ENCODE measurements at places on chromosomes 2 and 18.

GRCh38 chr2:131584380-131584779 is 56.7 kb downstream of the CCDC74A start:
- DNase-seq, result no peak

- DNase-seq, result peak; percentile 62
These were observed 75.8 kb downstream of the ZEB2 start for GRCh38 chr2:144443837-144444817.

- no peak for DNase-seq
These were observed 1258.0 kb upstream of the ZEB2 start for GRCh38 chr2:145777914-145778313.

DNA sequence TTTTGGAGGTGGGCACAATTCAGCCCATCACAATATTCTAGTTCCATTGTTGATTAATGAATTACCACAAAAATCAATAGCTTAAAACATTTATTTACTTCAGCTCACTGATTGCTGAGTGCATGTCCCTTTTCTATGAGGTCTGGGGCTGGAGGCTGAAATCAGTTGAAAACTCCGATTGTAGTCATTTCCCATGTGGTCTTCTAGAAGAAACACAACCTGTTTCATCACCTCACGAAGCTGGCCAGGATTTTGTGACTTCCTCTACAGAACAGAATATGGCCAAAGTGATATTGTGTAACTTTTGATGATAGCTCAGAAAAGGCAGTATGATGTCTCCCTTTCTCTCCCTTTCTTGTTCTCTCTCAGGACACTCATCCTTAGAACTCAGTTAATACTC is 44.1 kb upstream of the CYRIA start:
- DNase-seq, result no peak

- no peak for DNase-seq
These were observed 62.5 kb downstream of the C1D start for GRCh38 chr2:68000170-68000825.

DNA sequence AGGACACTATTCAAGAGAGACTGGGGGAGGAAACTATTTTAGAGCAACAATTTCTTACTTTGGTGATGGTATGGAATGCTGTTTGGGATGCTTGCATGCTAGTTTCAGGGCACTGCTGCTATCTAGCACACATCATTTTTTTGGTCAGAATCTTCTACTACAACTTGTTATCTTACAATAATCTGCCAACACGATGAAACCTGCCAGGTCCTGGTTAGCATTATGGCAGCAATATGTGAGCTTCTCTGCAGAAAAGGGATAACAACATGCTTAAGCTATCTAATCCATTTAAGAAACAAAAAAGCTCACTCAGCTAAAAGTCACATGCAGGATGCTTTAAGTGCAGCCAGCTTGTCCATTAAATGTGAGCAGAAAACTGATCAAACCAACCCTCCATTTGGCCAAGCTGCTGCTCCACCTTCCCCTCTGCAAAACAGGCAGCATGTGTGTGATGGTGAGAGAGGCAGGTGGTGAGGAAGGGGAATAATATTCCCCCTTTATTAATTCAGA is 30.1 kb downstream of the GAREM2 start:
- peak; percentile 94 for DNase-seq

DNA sequence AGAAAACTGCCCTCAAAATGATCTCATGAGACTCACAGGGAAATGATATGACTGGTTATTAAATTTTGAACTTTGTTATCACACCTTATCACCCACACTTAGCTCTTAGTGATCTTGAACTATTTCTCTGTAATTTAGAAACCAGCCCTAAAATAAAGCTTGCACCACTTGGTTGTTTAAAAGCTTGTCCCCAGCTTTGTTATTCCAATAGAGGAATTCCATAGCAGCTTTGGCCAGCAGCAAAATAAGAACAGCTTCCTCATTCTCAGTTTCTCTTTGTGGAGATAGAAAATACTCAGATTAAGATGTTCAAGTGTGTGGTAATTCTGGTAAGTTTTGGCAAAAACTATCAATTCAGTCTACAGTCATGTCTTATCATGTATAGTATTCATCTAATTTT is 54.4 kb upstream of the CCDC68 start:
- no peak for DNase-seq

GRCh38 chr2:105598829-105599698 is 145.6 kb upstream of the NCK2 start:
- DNase-seq, result no peak

GRCh38 chr18:42183746-42184145 is 228.7 kb downstream of the PIK3C3 start:
- no peak for DNase-seq

DNA sequence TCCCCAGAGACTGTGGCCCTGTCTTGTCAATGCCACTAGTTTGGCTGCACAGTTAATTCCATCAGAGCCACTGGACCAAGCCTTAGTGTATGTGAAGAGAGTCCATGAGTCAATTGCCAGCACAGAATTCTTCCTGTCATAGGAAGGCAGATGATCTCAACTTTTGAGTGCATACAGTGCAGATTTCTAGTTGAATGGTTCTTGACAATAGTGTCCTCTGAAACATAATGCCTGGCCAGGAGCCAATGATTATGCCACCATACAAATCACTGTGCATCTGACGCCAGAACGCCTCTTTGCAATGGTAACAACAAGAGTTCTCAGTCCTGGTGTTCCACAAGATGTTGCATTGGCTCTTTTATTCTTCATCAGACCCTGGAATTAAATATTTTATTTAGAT is 7.1 kb downstream of the NEUROD1 start:
- DNase-seq, result peak; percentile 96

DNA sequence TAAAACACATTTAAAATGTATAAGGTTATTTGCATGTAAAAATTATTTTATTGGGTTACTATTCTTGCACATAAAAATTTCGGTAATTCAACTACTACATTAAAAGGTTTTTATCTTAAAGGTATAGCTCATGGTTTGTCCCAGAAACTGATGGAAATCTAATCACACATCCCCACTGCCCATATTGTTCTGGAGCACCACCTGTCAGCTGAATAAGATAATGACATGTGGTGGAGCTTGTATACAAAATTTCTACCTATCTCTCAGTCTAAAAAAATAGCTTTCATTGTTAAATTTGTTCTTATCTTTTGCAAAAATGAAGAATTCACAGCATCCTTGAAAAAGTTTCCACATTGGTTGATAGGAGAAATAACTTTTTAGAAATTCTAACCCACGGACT is 18.3 kb downstream of the ERBB4 start:
- DNase-seq, result no peak

- peak; percentile 71 for DNase-seq
These were observed 48.2 kb downstream of the HAUS1 start for GRCh38 chr18:46152436-46152807.

DNA sequence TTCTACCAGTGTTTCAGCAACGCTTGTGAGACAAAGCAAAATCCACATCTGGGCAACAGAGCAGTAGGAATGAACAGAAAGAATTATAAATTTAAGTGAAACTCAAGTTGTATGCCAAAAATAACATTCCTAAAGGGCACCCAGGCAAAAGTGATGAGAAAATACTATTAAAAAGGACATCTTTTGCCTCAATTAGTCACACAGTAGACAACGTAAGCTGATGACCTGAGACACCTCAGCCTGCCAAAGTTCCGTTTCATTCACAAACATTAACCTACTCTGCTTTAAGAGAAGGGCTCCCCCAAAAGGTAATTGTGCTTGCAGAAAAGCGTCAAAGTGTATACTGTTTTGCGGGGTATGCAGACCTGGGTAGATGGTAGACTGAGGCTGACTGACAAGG is 7.2 kb downstream of the HDLBP start:
- no peak for DNase-seq

- DNase-seq, result no peak
These were observed 204.7 kb upstream of the PID1 start for GRCh38 chr2:229475778-229476177.

DNA sequence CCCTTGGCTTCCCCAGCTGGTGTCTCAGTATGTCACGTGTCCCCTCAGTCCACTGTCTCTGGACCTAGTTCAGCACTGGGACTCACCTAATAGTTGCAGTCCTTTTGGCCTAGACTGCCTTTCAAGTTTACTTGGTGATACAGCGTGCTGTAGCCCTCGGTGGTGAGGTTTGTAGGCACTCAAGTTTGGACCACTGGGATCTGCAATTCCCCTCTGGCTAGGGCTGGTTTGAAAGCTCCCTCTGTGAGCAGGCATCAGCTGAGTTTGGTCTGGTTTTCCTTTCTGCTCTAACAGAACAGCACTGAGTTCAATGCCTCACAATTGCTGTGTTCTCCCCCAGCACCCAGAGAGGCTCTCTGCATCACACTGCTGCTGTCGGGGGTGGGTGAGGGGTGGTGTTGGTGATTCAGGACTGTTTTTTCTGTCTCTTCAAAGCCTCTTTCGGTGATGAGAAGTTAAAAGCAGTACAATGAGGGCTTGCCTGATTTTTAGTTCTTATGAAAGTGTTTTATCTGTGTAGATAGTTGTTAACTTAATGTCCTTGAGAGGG is 494.2 kb downstream of the TDRD15 start:
- DNase-seq, result no peak

- DNase-seq, result no peak
These were observed 30.0 kb upstream of the KLHL29 start for GRCh38 chr2:23355001-23355400.

- no peak for DNase-seq
These were observed 25.2 kb upstream of the FAM110C start for GRCh38 chr2:71309-72035.

- DNase-seq, result no peak
These were observed 35.6 kb downstream of the FAM124B start for GRCh38 chr2:224366267-224366844.

DNA sequence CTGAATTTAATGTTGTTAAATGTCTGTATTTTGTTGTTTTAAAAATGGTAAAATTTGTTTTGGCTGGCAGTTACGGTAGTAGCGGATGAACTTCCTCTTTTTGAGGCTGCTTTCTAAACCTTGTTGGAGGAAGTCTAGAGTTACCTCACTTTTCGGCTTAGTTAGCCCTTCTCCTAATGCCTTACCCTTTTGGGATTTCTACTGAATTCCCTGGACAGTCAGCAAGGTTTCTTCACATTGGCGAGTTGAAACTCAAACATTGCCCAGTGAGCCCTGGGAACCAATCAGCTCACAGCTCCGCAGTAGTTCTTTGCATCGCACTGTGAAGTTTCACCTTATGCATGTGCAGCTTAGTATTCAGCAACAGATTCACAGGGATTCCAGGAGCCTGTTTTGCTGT is 55.2 kb downstream of the TMEM247 start:
- no peak for DNase-seq

- peak; percentile 21 for DNase-seq
These were observed 125.9 kb downstream of the MAP4K4 start for GRCh38 chr2:101823347-101823791.

DNA sequence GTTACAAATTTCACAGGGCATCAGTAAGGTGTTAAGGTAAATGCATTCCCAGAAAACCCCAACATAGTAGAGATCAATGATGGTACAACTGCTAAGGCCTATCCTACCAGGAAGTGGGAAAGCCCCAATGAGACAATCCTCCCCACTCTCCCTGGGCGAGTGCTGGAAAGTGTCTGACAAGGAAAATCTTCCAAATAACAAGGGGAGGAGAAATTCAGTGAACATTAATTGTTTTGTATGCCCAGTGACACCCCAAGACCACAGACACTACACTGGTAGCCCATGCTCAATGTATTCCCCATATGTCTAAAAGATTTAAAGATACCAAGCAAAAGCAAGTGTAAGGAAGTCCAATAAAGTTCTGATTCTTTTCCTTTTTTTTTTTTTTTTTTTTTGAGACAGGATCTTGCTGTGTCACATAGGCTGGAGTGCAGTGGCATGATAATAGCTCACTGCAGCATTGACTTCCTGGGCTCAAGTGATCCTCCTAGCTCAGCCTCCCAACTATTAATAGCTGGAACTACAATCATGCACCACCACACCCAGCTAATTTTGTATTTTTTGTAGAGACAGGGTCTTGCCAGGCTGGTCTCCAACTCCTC is 24.7 kb downstream of the B4GALT6 start:
- DNase-seq, result no peak
